ENCODE measurements at places on chromosomes 3 and 15.

- DNase-seq, result no peak
These were observed at the start of gene PLSCR4 for GRCh38 chr3:146250449-146251382. PLSCR4 (minus strand) TSS chr3:146251105; CDS start chr3:146222071, 29,034 bp downstream.

DNA sequence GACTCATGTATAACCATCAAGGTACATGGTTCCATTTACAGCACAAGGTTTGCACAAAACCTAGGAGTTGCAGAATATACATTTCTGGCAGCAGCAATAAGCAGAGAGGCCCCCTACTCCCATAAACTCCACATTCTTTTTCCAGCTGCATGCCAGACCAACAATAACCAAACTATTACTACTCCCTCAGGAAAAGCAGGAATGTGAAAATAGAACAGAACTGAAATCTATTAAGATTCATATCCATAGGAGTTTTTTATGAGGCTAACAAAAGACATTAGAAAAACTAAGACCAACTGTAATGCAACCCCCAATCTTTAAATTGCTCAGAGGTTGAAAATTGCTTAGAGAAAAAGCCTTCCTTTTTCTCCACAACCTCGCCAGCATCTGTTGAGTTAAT lies 27.6 kb upstream of the TOP2B start:
- DNase-seq, result no peak

GRCh38 chr3:150527464-150528255 lies 18.6 kb downstream of the SERP1 start:
- DNase-seq, result no peak

DNA sequence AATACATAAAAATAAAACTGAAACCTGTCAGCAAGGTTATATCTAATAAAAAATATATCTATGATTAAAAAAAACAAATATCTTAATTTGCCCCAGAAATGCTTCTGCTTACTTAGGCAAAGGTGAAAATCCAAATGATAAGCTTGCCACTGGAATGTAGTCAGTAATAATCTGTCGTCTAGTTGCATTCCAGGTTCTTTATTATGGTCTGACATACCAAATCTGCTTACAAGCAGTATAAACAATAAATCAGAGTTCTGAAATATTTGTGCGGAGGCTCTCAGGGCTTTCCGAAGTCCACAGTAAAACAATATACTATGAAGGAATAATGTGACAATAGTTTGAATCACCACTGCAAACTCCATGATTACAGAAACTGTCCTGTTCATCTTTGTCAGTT lies 1133.5 kb downstream of the ROBO1 start:
- no peak for DNase-seq

GRCh38 chr3:9147896-9148266 lies 101.6 kb downstream of the SRGAP3 start:
- DNase-seq, result no peak

DNA sequence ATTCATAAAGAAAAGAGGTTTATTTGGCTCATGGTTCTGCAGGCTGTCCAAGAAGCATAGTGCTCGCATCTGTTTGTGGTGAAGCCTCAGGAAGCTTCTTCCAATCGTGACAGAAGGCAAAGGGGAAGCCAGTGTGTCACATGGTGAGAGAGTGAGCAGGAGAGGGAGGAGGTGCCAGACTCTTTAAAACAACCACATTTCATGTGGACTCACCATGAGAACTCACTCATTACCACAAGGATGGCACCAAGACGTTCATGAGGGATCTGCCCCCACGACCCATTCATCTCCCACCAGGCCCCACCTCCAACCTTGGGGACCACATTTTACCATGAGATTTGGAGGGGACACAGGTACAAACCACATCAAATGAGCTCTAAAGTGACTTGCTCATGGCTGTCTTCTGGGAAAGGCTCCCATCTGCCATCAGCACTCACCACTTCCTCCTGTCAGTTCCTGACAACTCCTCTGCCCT lies 327.3 kb upstream of the TLE3 start:
- DNase-seq, result no peak

- peak; percentile 7 for DNase-seq
These were observed 64.8 kb downstream of the RFTN1 start for GRCh38 chr3:16448639-16449070.

- DNase-seq, result no peak
These were observed 1.9 kb downstream of the LRIG1 start for GRCh38 chr3:66498687-66499621.

- no peak for DNase-seq
These were observed 259.3 kb downstream of the PLCL2 start for GRCh38 chr3:17143893-17144664.

- DNase-seq, result no peak
These were observed 758.4 kb upstream of the ROBO1 start for GRCh38 chr3:80526153-80526552.

DNA sequence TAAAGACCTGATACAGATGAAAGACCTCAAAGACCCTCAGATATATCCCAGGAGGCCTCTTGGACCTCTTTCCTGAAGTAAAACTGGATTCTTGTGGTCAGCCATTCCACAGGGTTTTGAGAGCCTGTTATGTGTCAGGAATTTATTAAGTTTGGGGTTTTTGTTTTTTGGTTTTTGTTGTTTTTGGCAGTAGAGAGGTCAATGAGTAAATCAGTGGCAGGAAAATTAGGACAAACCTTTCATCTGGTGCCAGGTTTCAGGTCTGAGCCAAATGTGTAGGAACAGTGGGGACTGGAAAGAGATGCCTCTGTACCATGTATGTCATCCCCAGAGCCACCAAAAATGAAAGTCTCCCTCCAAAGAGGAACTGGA lies 520.4 kb upstream of the MDFIC2 start:
- DNase-seq, result no peak

- no peak for DNase-seq
These were observed 20.8 kb upstream of the ALDH1L1 start for GRCh38 chr3:126201168-126201567.

DNA sequence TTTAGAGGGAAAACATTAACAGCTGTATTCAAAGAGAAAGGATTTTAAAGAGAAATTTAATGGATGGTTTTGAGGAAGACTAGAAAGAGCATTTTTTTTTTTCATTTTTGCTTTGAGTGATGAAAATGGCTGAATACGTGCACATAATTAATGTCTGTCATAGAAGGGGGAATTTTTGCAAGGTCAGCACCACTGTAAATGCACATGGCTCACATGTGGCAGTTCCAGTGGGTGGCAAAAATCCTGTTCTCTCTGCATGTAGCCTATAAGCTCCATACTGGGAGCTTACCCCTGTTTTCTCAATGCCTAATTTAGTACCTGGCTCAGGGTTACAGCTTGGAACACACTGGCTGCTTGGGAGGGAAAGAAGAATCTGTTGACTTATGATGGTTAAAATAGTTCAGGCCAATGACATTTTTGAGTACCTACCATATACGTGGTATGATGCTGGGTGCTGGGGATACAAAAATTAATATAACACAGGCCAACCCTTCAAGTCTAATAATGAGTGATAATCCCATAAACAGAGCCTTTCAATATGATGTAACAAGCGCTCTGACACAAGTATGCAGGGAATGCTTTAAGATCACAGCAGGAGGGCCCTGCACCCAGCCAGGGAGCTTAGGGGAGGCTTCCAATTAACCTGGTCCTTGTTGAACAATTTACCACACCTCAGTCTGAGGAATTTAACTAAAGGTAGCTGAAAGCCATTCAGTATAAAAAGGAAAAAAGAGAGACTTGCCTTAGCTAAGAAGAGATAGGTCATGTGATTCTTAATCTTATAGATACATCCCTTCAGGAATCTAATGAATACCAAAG lies 33.0 kb downstream of the HSPBAP1 start:
- no peak for DNase-seq

GRCh38 chr3:126446791-126447190 lies 28.9 kb downstream of the ZXDC start:
- no peak for DNase-seq

DNA sequence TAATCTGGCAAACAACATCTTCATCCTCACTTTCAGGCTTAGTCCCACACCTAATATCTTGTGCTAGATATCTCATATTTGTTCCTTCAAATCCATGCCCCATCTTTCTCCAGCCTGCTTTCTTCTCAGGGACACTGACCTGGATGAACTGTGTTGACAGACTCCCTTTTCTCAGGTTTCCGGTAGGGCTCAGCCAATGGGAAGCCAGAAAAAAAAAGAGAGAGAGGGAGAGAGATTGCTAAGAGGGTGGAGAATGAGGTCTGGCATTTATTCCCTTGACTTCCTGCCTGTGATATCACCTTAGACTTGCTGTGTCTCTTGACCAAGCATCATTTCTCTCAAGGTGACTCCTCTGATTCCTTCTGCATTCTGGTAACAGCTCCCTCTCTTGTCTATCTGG lies 145.6 kb upstream of the ABI3BP start:
- DNase-seq, result no peak

DNA sequence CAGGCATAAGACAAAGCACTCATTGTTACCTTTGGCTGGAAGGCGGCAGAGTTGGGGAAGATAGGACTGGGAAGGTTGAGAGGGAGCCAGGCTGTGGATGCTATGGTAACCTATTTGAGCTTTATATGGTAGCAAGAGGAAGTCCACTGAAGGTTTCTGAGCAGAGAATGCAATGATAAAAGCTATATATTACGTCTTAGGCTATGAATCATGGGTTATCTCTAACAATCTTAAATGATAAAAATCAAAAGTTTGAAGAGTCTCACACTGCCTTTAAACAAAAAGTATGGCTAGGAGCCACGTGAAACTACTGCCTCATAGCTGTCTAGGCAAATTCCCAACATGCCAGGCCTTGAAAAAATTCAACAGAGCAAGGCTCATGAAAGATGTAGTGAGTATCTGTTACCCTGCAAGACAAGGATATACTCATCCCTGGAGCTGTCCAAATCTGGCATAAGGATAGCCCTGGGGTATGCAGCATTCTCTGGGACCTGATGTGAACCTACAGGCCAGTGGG lies 4.1 kb downstream of the P3H2 start:
- no peak for DNase-seq

DNA sequence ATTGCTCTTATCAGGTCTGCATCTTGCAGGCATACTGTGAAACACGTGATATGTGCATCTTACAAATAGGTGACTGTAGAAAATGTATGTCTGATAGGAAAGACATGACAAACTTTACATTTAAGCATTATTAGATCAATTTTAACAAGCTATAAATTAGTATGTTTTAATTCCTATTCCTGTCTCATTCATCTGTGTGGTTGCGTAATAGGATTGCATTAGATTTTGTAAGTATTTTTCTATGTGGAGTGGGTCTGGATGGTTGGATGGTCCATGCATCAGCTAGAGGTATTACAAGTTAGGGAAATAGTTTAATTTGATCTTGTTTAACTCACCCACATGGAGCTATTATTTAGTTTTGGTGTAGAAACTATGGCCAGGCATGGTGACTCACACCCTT lies 18.8 kb downstream of the ASTE1 start:
- DNase-seq, result no peak

GRCh38 chr3:155225417-155225816 lies 68.1 kb downstream of the STRIT1 start:
- no peak for DNase-seq

GRCh38 chr15:26126070-26126469 lies 262.9 kb upstream of the ATP10A start:
- DNase-seq, result no peak

GRCh38 chr15:67559158-67559557 lies 16.7 kb downstream of the MAP2K5 start:
- no peak for DNase-seq

- no peak for DNase-seq
These were observed 348.4 kb upstream of the PLSCR5 start for GRCh38 chr3:146953511-146953981.

DNA sequence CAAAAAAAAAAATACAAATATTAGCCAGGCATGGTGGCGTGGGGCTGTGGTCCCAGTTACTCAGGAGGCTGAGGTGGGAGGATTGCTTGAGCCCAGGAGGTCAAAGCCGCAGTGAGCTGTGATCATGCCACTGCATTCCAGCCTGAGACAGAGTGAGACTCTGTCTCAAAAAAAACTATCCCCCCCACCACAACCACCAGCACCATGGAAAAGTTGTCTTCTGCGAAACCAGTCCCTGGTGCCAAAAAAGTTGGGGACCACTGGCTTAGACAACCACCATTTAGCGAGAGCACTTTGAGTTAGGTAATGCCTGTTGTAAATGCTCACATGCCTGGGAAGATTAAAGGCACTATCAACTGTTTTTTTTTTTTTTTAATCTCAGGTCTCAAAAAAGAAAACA lies 15.4 kb downstream of the ARHGAP31 start:
- DNase-seq, result no peak

DNA sequence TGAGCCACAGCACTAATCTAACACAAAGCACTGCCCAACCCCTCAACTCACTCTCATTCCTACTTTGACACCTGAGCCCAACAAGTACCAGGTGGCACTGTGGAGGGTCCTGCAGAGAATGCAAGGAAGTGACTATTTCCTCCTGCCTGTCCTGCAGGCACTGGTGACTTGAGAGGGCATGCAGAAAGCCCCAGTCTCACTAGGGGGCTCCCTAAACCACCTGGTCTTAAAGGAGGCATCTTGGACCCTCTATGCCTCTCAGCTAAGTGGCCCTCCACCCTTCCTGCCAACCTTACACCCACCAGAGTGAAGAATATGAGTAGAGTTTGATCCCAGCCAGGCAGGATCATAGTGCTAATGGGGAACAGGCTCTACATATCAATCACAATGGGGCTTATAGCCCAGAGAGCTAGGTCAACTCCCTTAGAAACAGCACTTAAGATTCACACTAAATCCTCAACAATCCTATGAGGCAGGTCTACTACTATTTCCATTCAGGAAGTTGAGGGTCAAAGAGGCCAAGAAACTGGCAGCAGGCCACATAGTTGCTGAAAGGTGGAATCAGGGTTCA lies 15.2 kb downstream of the TRAIP start:
- no peak for DNase-seq

- no peak for DNase-seq
These were observed 888.3 kb upstream of the NR2F2 start for GRCh38 chr15:95442107-95442719.

- no peak for DNase-seq
These were observed 69.1 kb downstream of the PEAK1 start for GRCh38 chr15:77350792-77351191.

DNA sequence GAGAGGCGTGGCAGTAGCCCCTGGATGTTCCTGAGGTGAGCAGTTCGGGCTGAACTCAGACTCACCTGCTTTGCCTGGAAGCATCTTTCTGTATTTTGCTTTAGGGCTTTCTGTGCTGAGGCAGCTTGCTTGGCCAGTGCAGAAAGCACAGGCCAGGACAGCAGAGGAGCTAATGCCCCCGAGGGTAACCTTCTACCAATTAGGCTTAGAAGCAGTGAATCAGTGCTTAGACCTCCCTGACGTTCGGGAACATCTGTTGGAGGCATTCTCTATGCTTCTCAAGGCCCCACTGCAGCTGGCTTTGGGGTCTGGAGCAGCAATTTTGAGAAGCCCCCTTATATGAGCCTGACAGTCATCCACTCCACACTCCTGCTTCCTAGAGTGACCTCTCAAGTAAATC lies 350.7 kb upstream of the PROK2 start:
- DNase-seq, result no peak

DNA sequence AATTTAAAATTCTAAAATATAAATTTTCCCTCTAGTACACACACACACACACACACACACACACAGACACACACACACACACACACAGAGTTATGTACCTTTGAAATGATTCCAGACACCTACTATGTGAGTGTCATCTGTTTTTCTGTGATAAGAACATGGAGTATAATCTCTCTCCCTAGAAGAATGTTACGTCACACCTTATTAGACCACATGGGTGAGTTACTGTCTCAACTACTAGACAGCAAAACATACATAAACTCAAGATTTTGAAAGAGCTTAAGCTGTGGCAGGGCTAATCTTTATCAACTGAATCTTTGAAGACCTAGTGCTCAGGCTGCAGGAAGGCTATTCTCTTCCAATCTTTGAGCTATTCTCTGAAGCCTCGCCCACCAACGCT lies 385.9 kb upstream of the BCHE start:
- no peak for DNase-seq

- DNase-seq, result no peak
These were observed 33.0 kb upstream of the TEX264 start for GRCh38 chr3:51637941-51638471.
